ENCODE measurements at places on chromosomes 16 and 17.

GRCh38 chr16:15460601-15461000, 26.2 kb downstream of the BMERB1 start:
- DNase-seq: no peak

GRCh38 chr16:3546986-3547682, 30.1 kb downstream of the NLRC3 start:
- no peak for DNase-seq

DNA sequence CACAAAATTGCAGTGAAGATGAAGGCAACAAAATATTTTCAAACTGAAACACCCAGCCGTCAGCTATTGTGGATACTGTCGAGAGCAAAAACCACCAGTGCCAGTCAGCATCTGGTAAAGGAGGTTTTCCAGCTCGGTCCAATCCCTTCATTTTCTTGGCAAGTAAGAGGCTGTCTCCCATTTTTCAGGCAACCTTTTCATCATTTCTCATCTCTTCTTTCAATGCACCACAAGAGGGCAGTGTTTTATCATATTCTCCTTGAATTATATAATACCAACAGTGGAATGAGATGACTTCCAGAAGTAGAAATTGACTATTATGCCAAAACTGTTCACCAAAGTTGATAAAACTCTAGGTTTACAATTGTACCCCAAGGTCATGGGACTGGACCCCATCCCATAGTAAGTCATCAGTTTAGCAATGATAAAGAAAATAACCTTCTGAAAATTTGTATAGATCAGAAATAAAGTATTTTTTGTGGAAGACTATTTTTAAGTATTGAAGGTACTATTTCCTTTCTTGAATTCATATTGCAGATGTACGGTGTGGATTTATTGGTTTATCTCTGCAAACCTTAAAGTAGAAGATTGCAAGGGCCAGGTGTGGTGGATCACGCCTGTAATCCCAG, 16.8 kb downstream of the NQO1 start:
- peak; percentile 73 for DNase-seq

- DNase-seq: no peak
Measured at GRCh38 chr17:57107498-57108101, 22.6 kb downstream of the AKAP1 start.

GRCh38 chr16:89439659-89440058, 50.7 kb downstream of the ANKRD11 start:
- DNase-seq: no peak

DNA sequence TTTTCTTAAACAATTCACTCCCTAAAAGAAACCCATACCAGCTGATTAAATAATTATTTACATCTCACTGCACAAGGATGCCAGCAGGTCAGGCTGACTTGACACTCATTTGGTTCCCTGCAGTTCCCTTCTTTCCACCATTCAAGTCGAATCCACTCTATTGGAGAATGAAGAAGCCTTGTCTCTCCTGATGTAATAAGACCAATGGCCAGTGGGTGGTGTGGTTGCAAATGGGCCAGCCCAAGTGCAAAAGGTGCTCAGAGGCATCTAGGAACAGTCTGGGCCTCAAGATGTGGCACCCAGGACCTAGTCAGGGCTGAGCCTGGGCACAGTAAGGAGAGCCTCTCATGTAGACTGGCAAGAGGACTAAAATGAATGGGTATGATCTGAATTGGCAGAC, 9.3 kb downstream of the C16orf78 start:
- no peak for DNase-seq

- DNase-seq: no peak
Measured at GRCh38 chr17:63095459-63095858, 129.4 kb downstream of the TANC2 start.

- peak; percentile 9 for DNase-seq
Measured at GRCh38 chr16:9050102-9050830, 41.2 kb upstream of the HAPSTR1 start.

DNA sequence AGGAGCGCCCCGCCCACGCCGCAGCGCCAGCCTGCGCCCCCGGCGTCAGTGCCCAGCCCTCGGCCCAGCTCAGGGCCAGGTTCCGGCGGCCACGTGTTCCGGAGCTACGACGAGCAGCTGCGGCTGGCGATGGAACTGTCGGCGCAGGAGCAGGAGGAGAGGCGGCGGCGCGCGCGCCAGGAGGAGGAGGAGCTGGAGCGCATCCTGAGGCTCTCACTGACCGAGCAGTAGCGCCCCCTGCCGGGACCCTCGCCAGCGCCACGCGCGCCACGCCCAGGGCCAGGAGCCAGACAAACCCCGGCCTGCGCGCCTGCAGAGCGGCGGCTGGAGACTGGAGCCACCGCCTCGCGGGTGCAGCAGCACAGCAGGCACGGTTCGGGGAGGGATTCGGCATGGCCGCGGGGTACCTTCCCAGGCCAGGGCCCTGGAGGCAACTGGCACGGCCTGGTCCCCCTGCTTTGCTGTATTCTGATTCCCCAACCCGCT, 9.3 kb downstream of the CORO6 start:
- DNase-seq: peak; percentile 94

DNA sequence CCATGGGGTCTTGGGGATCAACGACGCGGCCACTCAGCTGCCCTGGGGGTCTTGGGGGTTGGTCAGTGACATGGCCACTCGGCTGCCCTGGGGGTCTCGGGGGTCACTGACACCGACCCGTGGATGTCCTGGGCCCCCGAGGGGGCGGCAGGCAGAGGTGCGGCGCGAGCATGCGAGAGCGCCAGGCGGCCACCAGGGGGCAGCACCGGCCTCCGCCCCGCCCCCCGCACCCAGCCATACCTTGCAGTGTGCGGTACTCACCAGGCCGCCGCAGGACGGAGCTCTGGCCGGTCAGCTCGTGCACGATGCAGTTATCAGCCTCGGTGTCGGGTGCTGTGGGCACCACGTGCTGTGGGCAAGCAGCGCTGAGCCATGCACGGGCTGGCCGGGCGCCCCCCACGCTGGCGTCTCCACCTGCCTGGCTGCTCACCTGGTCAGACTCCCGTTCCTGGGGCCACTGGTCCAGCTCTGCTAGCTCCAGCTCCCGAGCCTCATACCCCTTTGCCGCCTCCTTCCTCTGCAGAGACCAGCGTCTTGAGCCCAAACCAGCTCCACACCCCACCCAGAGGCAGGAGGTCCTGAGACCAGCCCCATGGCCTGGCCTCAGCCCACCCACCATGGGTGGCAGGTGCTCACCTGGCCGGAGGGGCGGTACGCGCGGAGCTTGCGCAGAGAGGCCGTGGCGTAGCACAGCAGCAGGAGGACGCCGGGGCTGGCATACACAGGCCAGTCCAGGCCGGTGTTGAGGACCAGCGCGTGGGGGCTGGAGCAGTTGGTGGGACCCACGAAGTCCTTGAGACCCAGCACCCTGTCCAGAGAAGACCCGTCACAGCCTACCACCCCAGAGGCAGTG, 31.2 kb downstream of the CTU2 start:
- DNase-seq: peak; percentile 78

GRCh38 chr16:49454426-49455180, 81.0 kb downstream of the C16orf78 start:
- no peak for DNase-seq

DNA sequence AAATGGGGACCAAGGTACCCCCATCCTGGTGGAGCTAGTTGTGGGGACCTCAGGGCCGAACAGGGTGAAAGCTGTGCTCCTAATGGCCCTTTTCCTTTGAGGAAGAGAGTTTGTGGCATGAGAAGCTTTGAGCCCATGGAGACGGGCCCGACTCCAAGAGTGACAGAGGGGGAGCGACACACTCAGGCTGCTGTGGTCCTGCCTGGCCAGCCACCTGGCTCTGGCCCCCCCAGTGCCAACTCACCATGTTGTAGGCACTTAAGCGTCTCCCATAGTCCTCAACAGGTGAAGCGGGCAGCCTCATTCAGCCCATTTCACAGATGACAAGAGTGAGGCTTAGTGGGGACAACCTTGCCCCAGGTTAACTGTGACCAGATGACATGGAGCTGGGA, 1.6 kb downstream of the IL21R start:
- DNase-seq: no peak

DNA sequence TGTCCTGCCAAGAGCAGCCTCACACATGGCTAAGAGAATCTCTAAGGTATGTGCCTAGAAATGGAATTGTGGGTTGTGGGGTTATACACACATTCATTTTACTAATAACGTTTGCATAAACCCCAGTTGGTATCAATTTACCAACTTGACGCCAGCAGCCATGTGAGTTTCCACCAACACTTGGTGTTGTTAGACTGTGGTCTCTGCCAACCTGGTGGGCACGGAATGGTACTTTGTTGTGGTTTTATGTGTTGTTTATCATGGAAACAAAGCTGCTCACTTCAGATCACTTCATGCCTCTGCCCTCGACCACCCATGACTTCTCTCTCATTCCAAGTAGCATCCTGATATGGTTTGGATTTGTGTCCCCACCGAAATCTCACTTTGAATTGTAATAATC, 152.0 kb upstream of the CDC42EP4 start:
- no peak for DNase-seq

DNA sequence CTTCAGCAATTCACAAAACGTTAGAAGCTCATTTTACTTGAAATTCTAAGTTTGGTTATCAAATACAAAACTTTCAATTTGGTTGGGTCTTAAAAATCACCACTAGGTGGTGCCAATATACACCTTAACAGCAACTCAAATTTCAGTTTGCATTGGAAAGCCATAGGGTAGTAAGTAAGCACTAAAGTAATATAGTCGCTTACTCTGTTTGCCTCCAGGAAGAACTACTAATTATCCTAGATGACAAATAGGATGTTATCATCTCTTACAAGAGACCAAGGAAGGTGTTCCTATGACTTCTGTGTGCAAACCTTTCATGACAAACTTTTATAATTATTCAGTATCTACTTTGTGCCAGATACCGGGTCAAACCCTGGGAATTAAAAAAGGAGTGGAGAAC, 93.3 kb downstream of the MYO1D start:
- DNase-seq: peak; percentile 62

DNA sequence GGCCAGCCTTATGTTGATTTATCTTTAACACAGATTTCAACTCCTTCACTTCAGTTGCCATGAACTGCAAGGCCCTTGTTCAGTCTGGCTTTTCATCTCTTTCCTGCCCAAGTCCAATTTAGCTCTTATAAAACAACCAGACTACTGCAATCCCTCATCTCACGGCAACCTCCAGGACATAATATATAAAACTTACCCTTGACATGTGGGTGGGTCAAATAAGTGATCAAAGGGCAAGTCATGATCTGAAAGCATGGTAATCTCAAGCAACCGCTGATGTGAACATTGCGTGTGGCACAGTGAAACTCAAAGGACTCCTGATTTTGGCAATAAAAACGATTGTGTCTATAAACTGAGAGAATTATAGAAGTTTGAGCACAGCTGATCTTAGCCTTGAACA, 364.6 kb downstream of the CDH13 start:
- DNase-seq: no peak

DNA sequence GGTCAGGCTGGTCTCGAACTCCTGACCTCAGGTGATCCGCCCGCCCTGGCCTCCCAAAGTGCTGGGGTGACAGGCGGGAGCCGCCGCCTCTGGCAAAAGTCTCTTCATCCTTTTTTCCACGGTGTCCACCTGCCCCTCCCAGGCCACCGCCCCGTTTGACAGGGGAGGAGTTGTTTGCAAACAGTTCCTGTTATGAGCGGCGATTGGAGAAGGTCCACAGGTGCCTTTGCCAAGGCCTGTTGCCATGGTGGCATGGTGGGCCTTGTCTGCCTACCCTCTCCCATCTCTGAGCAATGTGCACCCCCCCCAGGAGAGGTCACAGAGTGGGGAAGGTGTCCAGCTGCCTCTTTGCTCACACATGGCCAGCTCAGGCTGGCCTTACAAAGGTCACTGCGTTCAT, 16.0 kb upstream of the RAP1GAP2 start:
- no peak for DNase-seq

- DNase-seq: no peak
Measured at GRCh38 chr16:57175896-57176295, 9.9 kb downstream of the PSME3IP1 start.

DNA sequence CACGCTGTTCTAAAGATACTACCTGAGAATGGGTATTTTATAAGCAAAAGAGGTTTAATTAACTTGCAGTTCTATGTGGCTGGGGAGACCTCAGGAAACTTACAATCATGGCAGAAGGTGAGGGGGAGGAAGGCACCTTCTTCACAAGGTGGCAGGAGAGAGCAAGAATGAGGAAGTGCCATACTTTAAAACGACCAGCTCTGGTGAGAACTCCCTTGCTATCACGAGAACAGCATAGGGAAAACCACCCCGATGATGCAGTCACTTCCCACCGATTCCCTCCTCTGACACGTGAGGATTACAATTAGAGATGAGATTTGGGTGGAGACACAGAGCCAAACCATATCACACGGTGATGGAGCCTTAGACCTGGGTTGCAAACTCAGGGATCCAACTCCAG, 317.5 kb upstream of the EEF2KMT start:
- no peak for DNase-seq

DNA sequence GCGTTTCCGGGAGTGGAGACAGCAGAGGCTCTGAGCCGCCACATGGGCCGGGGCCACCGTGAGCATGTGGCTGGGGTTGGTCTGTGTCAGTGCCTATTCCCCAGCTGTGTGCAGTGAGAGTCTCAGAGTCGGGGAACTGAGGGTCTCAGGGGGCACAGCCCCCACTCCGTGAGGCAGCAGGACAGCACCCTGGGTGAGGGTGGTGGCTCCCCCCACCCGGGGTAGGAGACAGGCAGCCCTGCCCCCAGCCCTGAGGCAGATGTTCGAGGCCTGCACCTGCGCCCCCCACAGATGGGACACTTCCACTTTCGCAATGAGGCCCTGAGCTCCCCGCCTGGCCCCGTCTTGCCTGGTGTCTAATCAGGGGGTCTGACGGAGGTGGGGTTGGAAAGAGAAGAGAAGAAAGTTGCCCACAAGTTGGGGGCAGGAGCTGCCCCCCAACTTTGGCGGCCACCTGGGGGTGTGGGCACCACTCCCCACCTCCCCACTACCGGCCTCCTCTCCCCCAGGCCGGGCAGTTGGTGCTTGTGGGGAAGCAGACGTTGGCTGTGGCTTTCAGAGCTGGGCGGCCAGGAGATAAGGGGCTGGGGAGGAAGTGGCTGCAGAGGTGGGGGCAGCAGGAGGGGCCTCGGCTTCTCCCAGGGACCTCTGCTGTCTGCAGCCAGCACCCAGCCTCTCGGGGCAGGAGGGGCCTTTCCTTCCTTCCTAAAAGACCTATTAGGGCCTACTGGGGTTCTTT, 1.8 kb upstream of the CBFA2T3 start:
- no peak for DNase-seq

- no peak for DNase-seq
Measured at GRCh38 chr17:63189082-63189481, 223.0 kb downstream of the TANC2 start.

GRCh38 chr17:77287432-77288068, 146.8 kb downstream of the SEC14L1 start:
- no peak for DNase-seq

GRCh38 chr17:39841134-39841683, 22.9 kb downstream of the IKZF3 start:
- no peak for DNase-seq
